Inflammatory macrophage treated with lipopolysaccharide for 4 hours (primary cell): ENCODE measurements at places on chromosomes 5 and 9.

DNA sequence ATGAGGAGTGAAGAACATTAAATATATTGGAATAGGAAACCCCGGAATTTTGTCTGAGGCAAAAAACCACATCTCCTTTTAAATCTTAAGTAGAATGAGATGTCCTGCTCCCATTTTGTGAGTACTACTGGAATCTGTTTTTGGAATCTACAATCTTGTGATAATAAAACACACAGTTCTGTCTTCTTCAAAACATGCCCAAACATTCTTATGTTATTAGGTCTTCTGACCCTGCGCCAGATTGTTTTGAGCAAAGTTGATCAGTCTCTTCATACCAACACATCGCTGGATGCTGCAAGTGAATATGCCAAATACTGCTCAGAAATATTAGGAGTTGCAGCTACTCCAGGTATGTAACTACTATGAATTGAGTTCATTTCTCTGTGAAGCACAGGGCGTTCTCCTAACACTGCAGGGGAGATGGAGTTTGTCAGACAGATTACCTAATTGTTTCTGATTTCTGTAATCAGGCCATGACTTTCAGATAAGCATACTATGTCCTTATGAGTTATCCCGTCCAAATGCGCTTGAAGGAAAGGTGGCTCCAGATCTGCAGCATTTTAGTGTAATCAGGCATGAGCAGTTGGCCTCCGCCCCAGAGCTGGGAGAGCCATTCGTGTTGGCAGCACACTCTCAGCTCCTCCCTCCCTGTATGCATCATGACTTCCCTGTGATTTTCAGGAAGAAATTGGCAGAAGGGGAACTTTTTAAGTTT, 88.0 kb downstream of the NLN start:
- peak; percentile 20 for DNase-seq

DNA sequence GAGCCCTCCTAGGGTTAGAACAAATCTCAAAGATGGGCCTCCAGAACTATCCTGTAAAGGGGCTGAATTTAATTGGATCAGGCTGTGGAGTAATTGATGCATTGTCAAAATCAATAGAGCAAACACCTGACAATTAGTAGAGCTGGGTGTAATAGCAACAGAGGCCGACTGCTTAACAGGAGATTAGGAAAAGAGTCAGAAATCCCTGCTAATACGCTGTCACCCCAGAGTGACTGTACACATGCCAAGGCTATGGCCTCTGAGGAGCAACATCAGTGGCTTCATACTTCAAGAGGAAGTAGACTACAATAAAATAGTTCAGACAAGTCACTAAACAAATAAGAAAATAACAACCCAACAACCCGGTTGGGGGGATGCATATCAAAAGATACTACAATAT, 18.7 kb upstream of the GRPEL2 start:
- no peak for DNase-seq

- DNase-seq, result no peak
Measured at GRCh38 chr9:71383308-71383940, 262.0 kb upstream of the TRPM3 start.

GRCh38 chr9:113183956-113184488, 33.2 kb downstream of the SLC31A2 start:
- peak; percentile 70 for DNase-seq

DNA sequence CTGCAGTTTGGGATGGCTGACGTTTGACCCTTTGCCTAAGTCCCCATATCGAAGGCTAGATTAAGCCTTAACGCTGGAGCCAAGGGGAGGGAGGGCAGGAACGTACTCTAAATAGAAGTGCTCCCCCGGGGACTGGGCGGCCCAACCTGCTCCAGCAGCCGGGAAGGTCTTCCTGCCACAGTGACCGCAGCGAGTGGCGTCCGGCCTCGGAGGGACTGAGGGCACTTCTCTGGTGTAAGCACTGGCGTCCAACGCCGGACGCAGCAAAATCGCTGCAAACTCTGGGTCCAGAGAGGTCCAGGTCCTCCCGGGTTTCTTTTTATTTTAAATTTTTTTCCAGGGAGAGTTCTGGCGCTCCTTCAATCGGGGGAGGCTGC, 505 bp upstream of the ACER2 start:
- DNase-seq, result no peak

DNA sequence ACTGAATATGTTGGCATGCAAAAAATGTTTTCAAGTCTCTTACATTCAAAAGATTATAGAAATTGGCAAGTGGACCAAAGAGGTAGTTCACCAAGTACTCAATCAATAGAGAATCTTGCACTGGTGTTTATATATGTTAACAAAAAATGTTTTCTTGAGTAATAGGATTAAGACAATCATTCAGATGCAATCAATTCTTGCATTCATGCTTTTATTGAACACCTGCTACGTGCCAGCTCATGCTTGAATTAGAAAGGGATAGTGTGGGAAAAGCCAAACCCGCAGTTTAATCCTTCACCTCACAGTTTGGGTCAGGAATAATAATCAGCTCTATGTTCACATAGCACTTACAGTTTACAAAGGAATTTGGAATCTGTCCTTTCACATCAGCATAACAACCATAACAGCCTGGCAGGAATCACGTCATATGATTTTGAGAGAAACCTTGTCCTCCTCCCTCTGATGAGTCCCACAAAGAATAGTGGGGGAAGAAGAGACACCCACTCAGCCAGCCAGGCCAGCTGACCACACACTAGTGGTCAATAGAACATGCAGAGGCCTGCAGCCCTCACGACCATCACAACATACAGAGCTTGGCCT, 36.8 kb upstream of the FRRS1L start:
- no peak for DNase-seq

GRCh38 chr5:63953217-63953616, 9.0 kb downstream of the HTR1A start:
- DNase-seq, result no peak

DNA sequence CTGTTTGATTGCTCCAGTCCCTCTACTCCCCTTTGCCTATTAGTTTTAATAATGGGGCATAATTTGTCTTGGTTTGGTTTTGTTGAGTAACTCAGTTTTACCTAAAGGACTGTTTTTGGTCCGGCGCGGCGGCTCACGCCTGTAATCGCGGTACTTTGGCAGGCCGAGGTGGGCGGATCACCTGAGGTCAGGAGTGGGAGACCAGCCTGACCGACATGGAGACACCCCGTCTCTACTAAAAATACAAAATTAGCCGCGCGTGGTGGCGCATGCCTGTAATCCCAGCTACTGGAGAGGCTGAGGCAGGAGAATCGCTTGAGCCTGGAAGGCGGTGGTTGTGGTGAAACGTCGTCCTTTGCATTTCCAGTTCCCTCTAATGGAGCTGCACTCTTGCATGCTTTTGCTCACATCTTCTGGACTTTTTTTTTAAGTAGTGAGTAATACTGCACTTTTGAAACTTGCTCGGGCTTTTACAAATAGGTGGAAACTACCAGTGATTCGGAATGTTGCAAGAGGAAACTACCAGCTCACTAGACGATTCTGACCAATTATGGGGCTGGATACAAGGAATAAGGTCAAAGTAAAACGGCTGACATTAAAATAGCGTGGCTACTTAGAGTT, 721 bp upstream of the MAML1 start:
- DNase-seq, result peak; percentile 98

DNA sequence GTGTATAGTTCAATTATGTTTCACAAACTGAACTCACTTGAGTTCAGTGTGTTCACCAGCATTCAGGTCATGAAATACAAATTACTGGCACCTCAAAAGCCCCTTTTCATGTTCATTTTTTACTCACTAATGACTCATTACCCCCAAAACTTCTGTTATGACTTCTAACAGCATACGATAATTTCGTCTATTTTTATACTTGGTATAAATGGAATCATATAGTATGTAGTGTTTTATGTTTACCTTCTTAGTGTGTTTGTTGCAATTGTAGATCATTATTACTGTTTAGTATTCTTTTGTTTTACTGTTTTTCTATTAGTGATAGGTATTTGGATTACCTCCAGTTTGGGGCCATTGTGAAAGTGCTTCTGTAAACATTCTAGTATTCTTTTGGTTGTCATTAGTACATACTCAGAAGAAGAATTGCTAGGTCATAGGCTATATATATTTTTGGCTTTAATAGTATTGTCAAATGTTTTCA, 33.4 kb downstream of the DDX4 start:
- DNase-seq, result no peak

DNA sequence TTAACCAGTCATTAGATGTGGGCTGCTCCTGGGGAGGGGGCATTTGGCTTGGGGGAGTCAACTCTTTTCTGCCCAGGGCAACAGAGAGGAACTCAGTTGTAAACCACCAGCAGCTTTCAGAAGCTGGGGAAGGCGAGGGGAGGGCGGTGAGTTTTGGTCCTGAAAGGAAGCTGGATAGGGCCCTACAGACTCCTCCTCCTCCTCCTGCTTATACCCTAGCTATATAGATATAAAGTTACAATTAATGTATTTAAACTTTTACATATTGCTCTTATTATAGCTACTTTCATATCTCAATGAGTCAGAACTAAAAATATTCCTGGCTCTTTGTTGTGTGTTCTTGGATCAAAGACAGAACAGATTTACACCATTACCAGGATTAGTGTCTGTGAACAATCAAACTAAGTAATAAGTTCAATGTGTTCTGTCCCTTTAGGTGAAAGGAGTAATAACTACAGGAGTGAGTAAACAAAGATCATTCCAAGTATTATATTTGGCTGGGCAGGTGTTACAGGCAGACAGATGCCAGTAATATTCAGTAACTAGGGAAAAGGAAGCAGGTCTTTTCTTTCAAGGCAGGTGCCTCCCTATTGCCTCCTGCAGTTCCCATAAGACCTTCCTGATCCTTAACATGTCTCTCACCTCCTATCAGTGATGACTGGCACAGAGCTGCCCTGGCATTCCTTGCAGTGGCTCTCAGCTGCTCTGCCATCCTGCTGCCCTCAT, 20.5 kb upstream of the VPS13A start:
- DNase-seq, result no peak
